ENCODE measurements at places on chromosomes 2 and 18.

- DNase-seq = no peak
These were observed 95.6 kb upstream of the CDC42EP3 start for GRCh38 chr2:37767046-37767445.

- no peak for DNase-seq
These were observed 6.3 kb downstream of the RNPEPL1 start for GRCh38 chr2:240574386-240575100.

DNA sequence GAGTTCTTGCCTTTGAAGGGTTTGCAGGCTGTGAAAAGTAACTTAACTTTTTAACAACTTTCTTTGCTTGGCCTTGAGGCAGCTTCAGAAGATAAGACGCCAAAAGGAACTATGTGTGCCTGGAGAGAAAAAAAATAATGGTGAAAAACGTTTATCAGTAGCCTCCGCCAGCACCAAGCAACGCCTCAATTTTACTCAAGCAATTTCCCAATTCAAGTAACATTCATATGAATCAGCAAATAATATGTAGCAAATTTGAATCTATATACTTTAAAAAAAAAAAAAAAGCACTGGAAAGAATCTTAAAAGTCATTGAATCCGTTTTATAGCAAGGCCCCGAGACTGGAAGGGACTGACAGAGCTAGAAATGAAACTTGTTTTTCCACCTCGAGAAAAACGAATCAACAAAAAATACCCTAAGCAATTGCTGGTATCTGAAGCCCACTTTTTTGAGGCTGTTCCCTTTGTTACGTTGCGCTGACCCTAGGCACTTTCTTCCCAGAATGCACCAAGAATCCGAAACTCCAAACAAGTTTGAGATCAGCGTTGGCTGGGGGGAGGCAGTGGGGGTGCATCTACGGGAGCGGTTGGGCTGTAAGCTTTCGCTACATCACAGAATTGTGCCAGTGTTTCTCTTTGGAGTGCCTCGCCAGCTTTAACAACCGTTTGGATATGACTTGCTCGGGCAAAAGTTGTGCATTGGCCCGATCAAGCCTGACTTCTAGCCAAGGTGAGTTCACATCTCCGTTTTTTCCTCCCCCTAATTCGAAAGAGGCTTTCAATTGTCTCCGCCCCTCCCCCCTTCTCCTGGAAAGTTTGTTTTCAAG lies 2.7 kb upstream of the TGIF1 start:
- DNase-seq = no peak

- DNase-seq = no peak
These were observed 350.6 kb downstream of the RND3 start for GRCh38 chr2:150136893-150137292.

DNA sequence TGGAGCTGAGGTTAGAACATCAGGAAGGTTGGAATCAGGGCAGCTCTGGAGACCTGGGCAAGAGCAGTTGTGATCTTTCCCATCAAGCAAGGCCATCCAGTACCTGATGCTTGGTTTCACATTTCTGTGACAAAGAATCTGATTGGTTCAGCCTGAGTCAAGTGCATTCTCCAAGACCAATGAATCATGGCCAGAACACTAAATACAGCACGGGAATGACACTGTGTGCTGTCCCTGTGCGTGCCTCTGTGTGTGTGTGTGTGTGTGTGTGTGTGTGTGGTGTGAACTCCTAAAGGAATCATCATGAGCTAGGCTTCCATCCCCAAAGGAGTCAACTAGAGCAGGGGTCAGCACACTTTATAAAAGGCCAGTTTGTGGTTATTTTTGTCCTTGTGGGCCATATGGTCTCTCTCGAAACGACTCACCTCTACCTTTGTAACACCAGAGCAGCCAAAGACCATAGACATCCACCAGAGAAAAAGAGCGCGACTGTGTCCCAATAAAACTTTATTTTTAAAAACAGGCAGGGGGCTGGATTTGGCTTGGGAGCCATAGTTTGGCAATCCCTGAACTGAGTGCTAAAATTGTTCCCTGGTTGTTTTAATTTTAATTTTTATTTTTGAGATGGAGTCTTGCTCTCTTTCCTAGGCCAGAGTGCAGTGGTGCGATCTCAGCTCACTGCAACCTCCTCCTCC lies 99.7 kb downstream of the INHBB start:
- no peak for DNase-seq

DNA sequence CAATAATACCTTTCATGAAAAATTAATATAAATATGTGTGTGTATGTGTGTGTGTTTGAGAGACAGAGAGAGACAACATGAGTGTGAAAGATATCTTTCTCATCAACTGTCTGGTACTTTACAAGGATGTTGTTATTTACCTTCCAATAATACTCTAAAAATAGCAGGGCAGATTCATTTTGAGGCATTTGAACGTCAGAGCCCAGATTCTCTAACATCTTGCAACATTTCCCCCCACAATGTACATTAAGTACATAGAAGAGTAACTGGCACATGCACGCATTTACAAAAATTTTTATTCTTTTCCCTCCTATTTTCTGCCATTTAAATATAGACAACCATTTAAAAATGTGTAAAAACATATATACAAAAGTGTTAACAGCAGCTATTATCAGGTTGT lies 100.9 kb downstream of the PID1 start:
- DNase-seq = no peak

DNA sequence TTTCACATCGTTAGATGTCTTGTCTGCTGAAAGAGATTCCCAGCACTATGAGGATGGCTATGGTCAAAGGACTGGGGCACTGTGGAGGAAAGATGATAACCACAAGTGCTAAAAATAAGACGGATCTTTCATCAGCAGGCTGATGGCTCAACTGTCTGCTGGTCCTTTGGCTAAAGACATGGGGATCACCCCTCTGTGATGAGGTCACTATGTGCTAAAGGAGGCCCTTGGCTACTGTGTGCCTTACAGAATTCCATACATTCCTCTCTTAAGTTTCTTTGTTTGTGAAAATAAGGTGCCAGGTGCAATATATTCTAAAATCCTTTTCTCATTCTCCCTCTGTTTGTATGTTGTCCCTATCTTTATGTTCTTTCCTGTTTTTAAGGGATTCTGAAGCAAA lies 39.7 kb upstream of the LYPD6 start:
- no peak for DNase-seq

- no peak for DNase-seq
These were observed 24.2 kb upstream of the SDC1 start for GRCh38 chr2:20249170-20249569.

DNA sequence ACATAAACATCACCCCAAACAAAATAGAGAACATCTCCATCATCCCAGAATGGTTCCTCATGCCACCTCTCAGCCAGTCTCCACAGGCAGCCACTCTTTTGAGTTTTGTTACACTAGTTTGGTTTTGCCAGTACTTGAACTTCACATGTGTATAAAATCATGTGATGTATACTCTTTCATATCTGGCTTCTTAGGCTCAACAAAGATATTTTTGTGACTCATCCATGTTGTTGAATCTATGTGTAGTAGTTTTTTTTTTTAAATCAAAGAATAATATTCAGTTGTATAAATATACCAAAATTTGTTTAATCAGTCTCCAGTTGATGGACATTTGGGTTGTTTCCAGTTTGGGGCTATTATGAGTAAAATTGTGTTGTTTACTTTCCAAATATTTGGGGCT lies 75.9 kb downstream of the PMS1 start:
- DNase-seq = no peak
